ENCODE measurements at places on chromosomes 3 and 15.

DNA sequence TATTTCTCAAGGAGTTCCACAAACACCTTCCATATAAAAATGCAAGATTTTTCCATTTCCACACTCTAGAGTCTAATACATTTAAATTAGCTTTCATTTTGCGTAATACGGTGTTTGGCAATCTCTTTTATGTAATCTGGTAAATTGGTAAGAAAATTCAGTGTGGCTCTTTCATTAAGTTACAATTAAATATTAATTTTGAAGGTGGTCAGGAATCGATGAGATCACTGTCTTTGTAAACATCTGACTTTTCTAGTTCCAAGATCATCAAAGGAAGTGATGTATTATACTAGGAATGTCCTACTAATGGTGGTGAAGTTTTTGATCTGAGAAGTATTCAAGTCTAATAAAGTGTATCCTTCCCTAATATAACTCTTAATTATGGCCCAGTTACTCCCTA lies 1.1 kb upstream of the UTS2B start:
- no peak for DNase-seq

GRCh38 chr3:114108137-114108536 lies 51.6 kb downstream of the QTRT2 start:
- DNase-seq, result no peak

- no peak for DNase-seq
Measured at GRCh38 chr3:178385280-178385952, 150.8 kb upstream of the KCNMB2 start.

GRCh38 chr3:180492047-180492446 lies 109.9 kb upstream of the TTC14 start:
- no peak for DNase-seq

DNA sequence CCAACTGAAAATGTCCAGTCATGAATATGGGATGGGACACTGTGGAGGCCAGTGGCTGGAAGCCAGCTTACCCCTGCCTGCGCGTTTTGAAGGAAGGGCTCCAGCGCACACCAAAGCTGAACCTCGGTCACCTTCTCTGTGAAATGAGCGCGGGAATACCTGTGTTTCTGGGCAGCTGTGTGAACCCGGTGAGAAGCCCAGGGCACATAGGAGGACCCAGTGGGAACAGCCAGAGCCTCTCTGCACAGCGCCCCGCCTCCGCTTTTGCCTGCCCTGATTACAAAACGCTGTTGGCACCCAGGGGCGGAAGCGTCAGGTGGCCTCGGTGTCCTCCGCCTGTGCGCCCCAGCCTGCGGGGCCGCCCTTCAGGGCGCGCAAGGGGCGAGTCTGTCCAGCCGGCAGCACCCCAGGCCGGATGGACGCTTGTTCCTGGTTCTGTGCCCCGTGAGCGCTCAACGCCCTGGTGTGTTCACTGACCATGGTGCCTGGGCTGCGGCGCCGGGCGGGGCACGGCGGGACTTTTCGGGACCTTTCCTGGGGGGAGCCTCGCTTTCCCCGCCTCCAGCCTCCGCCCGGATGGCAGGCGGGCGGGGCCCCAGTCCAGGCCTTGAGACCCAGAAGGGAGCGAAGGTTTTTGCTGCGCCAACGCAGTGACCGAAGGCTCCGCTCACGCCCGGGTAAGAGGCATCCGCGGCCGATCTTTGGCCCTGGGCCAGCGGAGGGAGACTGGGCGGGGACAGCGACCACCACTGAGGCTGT lies at the start of gene SQOR:
Gene SQOR, plus strand, starts transcription at position 598 of the 759 bp plus-strand sequence. CDS start 23,895 bp downstream, outside the sequence.
- DNase-seq, result peak; percentile 66

- no peak for DNase-seq
Measured at GRCh38 chr3:136239094-136239493, 11.0 kb upstream of the PCCB start.

DNA sequence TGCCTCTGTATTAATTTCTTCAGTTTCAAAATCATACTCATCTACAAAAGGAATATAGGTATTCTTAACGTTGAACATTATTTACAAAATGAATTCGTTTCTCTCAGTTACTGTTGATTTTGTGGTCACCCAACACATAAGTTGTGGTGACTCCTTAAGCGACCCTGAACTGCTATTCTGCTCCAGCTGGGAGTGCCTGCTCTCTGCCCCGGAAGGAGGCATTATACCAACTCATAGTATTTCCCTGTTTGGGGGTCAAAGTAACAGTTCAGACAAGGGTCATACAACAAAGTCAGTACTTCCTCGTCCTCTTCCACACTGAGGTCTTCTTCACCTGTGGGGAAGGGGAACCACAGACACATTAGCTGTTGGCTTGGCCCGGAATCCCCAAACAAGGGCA lies 75.7 kb upstream of the FAM3D start:
- no peak for DNase-seq

- no peak for DNase-seq
Measured at GRCh38 chr15:58628206-58628947, 121.1 kb downstream of the ADAM10 start.

- peak; percentile 29 for DNase-seq
Measured at GRCh38 chr3:133595341-133595740, 21.9 kb downstream of the CDV3 start.

- DNase-seq, result no peak
Measured at GRCh38 chr3:52023860-52024764, 28.4 kb upstream of the RPL29 start.

DNA sequence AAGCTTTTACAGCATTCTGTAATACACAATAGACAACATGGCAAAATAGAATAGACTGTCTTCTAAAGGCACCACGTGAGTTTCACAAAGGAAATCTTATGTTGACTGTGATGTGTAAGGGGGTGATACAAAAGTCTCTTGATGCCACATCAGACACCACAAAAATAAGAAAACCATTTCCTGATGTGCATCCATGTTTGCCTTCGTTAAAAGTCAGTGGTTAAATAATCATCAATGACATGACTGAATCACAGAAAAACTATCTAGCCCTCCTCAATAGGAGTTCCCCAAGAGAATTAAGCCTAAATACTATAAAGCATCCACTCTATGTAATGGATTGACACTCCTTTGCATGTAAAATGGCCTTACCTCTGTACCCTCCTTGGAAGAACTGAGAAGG lies 198.6 kb upstream of the SLC2A2 start:
- no peak for DNase-seq

DNA sequence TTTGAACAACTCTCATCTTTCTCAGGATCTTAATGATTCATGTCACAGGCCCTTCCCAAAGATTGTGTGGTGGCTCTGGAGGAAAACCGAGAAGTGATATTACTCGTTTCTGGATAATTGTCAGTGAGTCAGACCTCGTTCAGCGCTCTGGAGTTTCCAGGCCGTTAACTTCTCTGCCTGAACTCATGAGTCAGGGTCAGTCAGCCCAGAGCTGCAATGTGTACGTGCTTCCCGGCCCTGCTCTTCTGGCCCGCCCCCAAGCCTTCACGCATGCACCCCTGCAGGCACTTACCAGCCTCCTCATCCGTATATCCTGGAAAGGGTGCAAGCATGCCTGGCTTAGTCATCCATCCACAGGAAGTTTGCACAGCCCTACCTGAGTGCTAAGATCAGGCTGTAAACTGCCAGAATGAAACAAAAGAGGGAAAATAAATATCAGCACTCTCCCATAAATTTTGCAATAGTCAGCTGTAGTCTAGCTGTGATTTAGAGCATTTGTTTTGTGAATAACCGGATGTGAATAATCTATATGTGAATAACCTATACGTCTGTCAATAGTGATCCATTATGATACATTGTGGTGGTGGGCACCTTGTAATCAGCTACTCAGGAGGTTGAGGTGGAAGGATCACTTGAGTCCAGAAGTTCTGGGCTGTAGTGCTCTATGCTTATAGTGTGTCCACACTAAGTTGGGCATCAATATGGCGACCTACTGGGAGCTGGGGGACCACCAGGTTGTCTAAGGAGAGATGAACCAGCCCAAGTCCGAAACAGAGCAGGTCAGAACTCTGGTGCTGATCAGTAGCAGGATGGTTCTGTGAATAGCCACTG lies 35.3 kb upstream of the SEMA4B start:
- DNase-seq, result peak; percentile 20

- DNase-seq, result no peak
Measured at GRCh38 chr3:190701096-190701532, 161.4 kb downstream of the GMNC start.

DNA sequence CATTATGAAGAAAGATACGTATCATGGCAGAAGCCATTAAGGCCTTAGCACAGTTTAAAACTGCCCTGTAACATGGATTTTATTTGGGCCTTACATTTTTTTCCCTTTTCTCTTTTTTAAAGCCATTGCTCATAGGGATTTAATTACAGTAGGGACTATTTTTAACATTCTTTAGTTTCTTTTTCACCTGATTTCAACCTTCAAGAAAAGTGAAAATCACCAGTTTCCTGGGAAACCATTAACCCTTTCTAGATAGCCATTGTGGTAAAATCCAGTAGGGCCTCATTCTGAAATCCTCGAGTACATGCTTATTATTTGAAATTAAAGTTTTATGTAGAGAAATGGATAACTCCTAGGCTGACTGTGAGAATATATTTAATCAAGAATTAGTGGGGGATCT lies 3.1 kb downstream of the SPRED1 start:
- no peak for DNase-seq

DNA sequence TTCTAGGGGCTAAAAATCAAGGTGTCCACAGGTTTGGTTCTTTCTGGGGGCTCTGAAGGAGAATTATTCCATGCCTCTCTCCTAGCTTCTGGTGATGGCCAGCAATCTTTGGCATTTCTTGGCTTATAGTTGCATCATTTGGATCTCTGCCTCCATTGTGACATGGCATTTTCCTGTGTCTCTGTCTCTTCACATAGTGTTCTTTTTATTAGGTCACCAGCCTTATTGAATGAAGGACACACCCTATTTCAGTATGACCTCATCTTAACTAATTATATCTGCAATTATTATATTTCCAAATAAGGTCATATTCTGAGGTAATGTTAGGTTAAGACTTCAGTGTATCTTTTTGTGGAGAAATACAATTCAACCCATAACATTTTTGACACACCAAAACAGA lies 3.2 kb upstream of the GBE1 start:
- DNase-seq, result no peak

DNA sequence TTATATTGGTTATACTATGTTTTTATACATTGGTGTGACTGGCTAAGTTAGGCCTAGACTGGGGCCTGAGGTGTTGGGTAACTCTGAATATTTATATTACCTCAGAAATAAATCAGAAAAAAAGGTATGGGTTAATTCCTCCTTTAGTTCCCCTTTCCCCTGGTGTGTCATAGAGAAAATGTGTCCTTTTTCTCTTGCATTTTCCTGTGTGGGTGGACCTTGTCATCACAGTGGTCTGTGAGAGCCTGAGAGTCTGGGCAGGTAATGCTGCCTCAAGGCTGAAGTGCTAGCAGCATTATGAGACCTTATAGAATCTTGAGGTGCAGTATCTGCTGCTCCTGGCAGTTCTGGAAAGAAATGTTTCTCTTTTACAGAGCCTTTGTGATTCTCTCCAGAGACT lies 69.7 kb downstream of the PCOLCE2 start:
- DNase-seq, result no peak

DNA sequence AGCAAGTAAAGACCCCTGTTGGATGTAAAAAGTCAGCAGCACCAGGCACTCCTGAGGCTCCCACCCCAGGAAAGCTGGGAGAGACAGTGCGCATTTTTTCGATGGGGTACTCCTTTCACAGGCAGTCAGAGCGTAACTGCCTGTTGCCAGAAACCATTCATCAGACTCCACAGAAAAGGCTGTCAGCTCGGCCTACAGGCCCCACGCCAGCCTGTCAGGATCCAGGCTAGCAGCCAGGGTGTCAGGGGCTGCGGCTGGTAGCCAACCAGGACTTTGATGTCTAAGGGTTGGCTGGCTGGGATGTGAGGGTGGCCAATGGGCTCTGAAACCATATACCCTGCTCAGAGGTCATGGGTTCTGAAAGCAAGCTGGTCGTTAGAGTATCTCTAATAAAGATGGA lies 164.5 kb downstream of the WNT5A start:
- DNase-seq, result no peak

GRCh38 chr3:123694366-123695087 lies 109.7 kb upstream of the HACD2 start:
- no peak for DNase-seq

DNA sequence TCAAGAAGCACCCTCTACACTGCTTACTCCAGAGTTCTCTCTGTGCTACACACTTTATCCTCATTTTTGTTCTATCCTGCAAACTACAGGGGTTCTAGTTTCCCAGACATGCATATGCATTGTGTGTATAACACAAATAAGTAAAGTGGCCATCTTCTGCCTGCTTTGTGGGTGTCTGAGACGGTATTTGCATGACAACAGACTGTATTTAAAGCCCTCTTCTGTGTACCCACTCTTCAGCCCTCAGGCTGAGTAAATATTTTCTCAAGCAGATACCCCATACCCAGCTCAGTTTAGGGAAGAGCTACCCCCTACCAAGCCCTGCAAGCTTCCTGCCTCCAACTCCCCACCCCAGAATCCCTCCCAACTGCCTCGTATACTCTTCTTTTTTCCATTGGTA lies 31.7 kb downstream of the SYNPR start:
- no peak for DNase-seq

DNA sequence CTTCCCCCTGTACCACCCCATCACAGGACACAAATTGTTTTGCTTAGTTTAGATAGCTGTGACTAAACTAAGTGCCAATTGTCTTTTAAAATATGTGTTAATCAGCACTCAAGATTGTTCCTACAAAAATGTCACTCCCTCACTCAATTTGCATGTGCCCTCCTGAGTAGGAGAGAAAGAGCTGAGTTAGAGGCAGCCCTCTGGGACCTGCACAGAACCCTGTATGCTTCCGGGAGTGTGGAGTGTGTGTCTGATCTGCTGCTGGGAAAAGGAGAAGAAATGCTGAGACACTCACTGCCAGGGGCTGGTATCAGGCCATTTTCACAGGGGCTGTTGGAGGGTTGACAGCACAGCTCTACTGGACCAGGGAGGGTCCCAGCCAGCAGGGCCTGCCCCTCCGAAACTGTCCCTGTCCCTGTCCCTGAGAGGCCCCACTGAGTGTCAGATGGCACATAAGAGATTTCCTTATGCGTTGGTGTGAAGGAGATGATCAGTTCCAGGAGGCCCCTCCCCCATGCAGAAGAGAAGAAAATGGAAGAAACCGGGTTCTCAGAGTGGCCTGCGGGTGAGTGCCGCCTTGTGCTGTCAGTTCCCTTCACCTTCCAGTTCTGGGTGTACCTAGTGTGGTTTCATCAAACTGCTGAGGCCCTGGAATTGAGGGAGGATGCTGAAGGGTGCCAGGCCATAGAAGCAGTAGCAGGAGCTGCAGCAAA lies 3.9 kb upstream of the B3GNT5 start:
- no peak for DNase-seq

GRCh38 chr3:43366885-43367284 lies 80.5 kb downstream of the SNRK start:
- DNase-seq, result no peak

- peak; percentile 25 for DNase-seq
Measured at GRCh38 chr15:70508561-70509281, 254.6 kb downstream of the UACA start.

GRCh38 chr3:49270156-49270500 lies 6.9 kb downstream of the C3orf62 start:
- no peak for DNase-seq

GRCh38 chr15:48352474-48353072 lies 21.3 kb downstream of the DUT start:
- peak; percentile 35 for DNase-seq

GRCh38 chr3:137854533-137855261 lies 90.6 kb downstream of the SOX14 start:
- DNase-seq, result no peak

GRCh38 chr15:32888221-32888761 lies 170.5 kb downstream of the GREM1 start:
- no peak for DNase-seq

- DNase-seq, result no peak
Measured at GRCh38 chr3:11248596-11248995, 23.6 kb upstream of the ATG7 start.
